ENCODE measurements at places on chromosomes 5 and 9.

DNA sequence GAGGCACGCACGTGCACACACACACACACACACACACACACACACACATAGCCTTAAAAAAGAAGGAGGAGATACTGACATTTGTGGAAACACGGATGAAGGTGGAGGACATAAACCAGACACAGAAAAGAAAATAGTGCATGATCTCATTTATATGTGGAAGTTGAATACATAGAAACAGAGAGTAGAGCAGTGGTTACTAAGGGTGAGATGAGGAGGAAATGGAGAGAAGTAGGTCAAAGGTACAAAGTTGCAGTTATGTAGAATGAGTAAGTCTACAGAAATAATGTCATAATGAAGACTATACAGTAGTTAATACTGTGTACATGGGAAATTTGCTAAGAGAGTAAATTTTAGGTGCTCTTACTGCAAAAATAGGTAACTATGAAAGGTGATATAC lies 412.2 kb upstream of the CDH9 start:
- DNase-seq: no peak

DNA sequence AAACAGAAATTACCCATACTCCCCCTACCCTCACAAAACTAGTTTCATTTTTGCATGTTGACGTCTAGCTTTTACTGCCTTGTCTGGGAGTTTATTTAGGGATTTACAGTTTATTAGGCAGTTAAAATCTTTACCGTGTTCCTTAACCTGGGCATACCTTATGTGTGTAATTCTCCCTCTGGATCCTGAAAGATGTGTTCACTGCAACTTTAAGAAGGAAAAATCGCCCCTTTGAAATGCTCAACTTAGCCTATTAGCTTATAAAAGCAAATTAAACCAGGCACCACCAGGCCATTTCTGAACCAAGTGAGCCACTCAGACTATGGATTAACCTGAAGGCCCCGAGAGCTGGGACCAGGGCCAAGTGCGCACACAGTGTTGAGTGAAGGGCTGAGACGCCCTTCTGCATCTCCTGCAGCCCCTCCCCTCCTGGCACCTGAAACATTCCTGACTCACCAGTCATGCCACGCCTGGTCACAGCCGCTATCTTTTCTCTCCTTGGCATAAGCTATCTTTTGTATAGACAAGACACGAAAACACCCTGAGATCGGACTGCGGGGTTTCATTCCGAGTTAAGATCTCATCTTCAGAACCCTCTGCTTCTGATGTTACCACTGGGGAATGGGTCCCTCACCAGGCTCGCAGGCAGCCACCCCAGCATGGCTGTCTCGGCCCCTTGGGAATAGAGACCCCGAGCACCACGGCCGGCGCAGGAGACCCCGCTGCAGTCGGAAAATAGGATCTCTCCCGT lies 111.9 kb downstream of the ROR2 start:
- no peak for DNase-seq

- no peak for DNase-seq
Measured at GRCh38 chr5:66513130-66513529, 83.1 kb upstream of the MAST4 start.

GRCh38 chr9:121704281-121704680 lies 52.8 kb downstream of the DAB2IP start:
- DNase-seq: no peak

DNA sequence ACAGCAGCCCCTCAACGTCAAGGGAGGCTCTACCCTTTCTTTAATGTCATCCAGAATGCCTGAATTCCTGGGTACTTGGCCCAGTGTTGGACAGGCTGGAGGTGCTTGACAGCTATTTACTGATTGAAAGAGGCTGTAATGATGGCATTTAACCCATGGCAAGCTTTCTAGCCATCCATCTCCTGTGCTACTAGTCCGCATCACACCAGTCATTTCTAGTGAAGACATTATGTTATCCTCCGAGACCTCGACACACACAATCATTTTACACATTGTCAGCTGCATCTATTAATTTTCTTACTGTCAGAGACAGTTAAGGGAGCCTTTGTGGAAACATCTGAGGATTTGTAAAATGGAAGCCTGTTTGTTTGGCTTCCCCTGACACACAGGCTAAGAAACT lies 149.3 kb upstream of the FSTL4 start:
- DNase-seq: no peak

DNA sequence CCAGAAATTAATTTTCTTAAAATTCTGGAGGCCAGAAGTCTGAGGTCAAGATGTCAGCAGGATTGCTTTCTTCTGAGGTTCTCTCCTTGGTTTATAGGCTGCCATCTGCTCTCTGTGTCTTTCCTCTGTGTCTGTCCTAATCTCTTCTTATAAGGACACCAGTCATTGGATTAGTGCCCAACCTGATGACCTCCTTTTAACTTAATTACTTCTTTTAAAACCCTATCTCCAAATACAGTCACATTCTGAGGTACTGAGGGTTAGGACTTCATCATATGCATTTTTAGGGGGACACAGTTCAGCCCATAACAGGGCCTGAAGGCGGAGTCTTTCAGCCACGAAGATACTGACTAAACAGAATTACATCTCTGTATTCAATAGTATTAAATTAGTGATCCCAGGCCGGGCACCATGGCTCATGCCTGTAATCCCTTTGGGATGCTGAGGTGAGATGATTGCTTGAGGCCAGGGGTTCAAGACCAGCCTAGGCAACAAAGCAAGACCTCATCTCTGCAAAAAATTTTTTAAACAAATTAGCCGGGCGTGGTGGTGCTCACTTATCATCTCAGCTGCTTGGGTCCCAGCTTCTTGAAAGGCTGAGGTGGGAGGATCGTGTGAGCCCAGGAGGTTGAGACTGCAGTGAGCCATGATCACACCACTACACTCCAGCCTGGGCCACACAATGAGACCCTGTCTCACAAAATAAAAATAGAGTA lies 5.9 kb upstream of the RPS6 start:
- DNase-seq: no peak

DNA sequence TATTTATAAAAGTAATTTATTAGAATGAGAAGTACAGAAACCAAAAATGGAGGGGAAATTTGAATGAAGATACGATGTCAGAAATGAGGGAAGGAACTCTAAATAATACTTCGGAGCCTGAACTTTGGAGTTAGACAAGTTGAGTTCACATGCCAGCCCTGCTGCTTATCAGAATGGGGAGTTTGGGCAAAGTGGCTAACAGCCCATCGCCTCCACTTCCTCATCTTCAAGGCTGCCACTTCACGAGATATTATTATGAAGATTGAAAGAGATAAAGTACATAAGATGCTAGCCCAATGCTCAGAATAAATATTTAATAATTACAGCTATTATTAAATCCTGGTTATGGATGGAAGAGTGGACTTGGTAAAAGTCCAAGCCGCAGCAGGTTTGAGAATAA lies 56.2 kb upstream of the ABCA1 start:
- no peak for DNase-seq

DNA sequence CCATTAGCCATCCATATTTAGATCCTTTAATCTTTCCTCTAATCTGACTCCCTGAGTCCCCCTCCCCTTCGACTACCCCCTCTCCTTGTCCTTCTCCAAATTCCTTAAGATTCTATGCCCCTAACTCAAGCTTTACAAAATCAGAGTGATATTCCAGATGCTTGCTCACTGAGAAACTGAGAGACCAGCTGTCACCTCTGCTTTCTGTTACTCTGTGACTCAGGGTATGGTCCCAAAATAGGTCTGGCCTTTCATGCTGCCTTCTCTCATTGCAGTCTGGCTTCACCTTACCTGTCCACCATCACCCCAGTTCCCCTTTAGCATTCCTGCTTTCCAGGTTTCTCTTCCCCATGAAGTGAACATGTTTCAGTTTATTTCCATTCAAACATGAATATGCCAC lies 383.3 kb upstream of the SLC30A5 start:
- DNase-seq: no peak

- DNase-seq: peak; percentile 70
Measured at GRCh38 chr9:35616681-35617459, 1.3 kb downstream of the CD72 start.

DNA sequence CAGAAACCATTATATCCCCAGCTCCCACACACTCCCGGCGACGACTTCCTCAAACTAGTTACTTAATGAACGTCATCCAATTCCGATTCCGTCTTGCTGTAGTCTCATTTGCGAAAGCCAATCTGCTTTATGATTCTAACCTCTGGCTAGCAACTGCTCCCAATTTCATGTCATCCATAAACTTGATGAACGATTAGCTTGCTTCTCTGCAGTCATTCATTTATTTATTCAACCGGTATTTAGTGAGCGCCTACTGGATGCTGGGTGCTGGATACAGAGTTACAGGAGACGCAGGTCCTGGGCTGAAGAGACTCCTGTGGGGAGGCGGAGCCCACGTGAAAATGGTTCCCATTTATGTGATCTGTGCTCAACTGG lies 46.2 kb downstream of the TSPAN17 start:
- no peak for DNase-seq

GRCh38 chr5:140631036-140631417 lies 1.9 kb downstream of the CD14 start:
- DNase-seq: no peak

- no peak for DNase-seq
Measured at GRCh38 chr9:13478160-13478559, 198.7 kb upstream of the MPDZ start.

DNA sequence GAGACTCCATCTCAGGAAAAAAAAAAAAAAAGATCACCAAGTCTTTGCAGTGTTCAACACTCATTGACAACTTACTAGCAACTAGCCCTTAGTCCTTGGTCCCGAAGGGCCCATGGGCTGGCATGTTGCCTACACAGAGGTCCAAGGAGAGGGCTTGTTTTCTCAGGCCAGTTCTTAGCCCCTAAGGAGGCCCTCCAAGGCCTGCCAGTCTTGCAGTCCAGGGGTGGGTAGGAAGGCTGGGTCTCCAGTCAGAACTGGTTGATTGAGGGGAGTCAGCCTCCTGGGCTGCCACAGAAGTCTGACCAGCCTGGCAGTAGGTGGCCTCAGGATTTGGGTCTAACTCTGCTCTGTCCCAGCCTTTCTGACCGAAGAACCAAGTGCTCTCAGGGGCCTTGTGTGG lies 32.7 kb downstream of the IER5L start:
- DNase-seq: no peak

- no peak for DNase-seq
Measured at GRCh38 chr9:106834888-106835287, 28.1 kb upstream of the ZNF462 start.

GRCh38 chr5:162719720-162720119 lies 652.1 kb downstream of the GABRG2 start:
- no peak for DNase-seq

- DNase-seq: no peak
Measured at GRCh38 chr5:164051745-164052144, 546.3 kb downstream of the MAT2B start.

DNA sequence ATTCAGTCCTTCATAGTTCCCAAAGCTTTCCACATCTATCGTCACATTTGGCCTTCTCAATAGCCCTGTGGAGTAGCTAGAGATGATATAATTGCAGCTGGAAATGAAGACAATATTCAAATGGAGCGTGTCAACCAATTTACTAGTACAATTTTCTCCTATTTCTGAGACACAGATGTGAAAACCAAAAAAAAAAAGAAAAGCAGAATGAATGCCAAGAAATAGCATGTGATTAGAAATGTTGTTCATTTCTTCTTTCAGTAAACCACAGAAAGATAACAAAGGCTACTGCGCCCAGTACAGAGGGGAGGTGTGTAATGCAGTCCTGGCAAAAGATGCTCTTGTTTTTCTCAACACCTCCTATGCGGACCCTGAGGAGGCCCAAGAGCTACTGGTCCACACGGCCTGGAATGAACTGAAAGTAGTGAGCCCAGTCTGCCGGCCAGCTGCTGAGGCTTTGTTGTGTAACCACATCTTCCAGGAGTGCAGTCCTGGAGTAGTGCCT lies 99.0 kb downstream of the MUSK start:
- no peak for DNase-seq

GRCh38 chr5:54689411-54690251 lies 172.1 kb downstream of the SNX18 start:
- no peak for DNase-seq

DNA sequence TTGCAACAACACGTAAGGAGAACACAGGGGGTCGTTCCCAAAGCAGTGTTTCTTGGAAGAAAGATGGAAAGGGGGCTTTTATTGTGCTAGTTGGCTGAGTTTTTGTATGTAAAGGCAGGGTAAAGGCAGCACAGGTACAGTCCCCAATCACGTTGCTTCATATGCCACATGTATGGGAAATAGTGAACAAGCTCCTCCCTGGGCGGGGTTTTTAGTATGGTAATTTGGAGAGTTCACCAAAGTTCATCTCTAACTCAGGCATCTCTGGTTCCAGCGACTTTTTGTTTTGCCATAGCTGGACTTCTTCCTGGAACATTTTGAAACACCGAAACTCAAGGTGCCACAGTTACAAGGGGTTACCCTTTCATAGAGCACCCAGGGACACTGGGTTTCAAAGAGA lies 133.9 kb downstream of the CAAP1 start:
- DNase-seq: no peak

GRCh38 chr9:82593501-82593900 lies 469.4 kb downstream of the RASEF start:
- no peak for DNase-seq

DNA sequence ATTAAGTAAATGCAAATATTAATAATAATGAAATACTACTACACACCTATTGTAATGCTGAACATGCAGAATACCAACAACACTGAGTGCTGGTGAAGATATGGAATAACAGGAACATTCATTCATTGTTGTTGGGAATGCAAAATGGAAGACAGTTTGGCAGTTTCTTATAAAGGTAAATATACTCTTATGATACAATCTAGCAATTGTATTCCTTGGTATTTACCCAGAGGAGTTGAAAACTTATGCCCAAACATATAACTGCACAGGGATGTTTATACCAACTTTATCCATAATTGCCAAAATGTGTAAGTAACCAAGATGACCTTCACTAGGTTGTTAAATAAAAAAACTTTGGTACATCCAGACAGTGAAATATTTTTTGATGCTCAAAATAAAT lies 636.8 kb downstream of the PRR16 start:
- DNase-seq: no peak

GRCh38 chr9:110784309-110784708 lies 115.7 kb downstream of the MUSK start:
- no peak for DNase-seq

DNA sequence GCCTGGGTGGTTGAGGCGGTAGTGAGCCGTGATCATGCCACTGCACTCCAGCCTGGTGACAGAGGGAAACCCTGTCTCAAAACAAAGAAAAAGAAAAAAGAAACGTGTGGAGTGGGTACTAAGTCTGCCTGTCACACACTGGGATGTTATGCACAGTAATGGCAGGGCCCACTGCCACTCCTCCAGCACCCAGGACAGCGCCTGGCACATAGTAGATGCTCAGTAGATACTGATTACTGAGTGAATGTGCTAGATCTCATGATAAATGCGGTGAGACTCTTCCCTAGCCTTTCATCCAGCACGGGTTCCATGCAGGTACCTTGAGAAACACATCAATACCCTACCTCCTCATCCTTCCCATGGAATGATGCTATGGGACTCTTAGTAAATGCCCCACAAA lies 87.4 kb upstream of the HSPA9 start:
- DNase-seq: no peak

- no peak for DNase-seq
Measured at GRCh38 chr5:37206736-37207135, 42.4 kb downstream of the CPLANE1 start.

GRCh38 chr5:119318256-119318894 lies 37.4 kb upstream of the TNFAIP8 start:
- no peak for DNase-seq

- no peak for DNase-seq
Measured at GRCh38 chr5:158364367-158364766, 505.4 kb upstream of the CLINT1 start.

GRCh38 chr9:93636667-93637066 lies 60.3 kb downstream of the PHF2 start:
- DNase-seq: no peak
